ENCODE measurements at places on chromosomes 3 and 15.

- DNase-seq: no peak
These were observed 42.0 kb upstream of the SPTSSB start for GRCh38 chr3:161413127-161413854.

DNA sequence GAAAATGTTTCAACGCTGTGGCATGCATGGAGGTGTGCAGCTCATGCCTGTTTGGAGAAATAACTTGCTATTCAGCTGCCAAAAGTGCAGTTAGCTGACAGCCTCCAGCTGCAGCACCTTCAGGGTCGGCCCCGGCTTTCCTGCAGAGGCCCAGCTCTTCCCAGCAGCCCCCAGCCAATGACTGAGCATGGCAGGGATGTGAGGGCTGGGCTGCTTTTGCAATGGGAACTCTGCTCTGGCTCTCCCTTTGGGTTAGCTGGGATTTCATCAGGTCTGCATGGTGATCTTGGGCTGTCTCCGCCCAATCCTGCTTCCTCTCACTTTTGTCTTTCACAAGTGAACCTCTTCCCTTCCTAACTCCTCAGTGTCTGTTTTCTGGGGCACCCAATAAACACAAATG is 396.6 kb downstream of the EPHB1 start:
- DNase-seq: no peak

GRCh38 chr3:87796137-87796842 is 262.5 kb downstream of the CGGBP1 start:
- no peak for DNase-seq

DNA sequence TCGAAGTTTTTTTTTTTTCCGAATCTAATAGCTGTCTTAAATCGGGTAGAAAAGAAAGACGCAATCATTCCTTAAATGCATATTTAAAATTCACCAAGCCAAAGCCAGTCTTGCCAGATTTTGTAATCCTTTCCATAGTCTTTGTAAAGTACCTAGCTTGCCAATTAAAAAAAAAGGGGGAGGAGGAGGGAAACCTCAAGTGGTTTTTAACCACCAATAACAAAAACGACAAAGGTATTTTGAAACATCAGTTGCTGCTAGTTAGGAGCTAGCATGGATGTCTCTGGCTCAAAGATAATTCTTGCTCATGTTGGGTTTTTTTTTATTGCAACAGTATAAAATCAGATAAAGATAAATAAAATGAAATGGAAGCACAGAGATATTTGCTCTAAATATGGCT is 187.9 kb downstream of the MECOM start:
- DNase-seq: no peak

- no peak for DNase-seq
These were observed 24.5 kb downstream of the MB21D2 start for GRCh38 chr3:192892981-192893700.

DNA sequence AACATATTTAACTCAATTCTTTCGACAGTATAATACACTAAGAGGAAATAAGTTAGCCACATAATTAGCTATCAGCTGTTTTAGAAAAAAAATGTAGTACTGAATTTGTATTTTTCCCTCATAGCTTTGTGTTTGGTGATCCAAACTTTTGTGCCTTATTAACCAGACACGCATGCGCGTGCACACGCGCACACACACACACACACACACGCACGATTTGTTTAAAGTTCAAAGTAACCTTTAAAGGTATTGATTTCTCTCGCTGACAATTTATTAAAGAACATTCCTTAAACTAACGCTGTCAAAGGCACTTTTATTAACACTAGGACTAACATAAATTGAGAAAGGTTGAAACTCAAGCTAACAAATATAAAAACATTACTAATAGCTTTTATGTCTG is 198.9 kb downstream of the ROBO1 start:
- no peak for DNase-seq

DNA sequence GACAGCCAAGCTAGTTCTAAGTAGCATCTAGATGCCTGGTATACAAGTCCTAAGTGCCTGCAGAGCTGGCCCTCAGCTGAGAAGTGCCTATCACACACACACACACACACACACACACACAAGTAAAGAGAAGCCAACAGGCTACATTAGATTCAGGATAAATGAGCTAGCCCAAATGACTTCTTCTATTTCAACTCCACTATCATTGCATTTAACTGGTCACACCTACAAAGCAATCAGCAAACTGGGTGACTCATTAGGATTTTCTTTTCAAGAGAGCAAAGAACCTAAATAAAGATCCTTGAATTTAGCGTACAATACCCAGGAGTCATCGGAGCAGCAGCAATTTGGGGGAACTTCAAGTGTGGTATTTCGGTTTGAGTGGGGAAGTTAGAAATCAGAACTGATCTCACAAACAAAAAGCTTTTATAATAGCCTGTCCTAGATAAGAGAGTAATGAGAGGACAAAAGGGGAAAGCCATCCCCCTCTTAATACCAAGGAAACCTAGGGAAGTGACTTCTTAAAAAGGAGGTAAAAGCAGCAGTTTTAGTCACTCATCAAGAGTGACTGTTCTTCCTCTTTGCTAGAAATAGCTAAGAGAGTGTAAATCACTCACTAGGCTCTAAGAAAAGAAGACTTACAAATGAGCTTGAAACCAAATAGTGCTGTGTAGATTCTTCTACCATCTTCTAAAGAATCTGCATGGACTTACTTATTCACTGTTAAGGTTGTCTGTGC is 112.7 kb downstream of the TNIK start:
- no peak for DNase-seq

DNA sequence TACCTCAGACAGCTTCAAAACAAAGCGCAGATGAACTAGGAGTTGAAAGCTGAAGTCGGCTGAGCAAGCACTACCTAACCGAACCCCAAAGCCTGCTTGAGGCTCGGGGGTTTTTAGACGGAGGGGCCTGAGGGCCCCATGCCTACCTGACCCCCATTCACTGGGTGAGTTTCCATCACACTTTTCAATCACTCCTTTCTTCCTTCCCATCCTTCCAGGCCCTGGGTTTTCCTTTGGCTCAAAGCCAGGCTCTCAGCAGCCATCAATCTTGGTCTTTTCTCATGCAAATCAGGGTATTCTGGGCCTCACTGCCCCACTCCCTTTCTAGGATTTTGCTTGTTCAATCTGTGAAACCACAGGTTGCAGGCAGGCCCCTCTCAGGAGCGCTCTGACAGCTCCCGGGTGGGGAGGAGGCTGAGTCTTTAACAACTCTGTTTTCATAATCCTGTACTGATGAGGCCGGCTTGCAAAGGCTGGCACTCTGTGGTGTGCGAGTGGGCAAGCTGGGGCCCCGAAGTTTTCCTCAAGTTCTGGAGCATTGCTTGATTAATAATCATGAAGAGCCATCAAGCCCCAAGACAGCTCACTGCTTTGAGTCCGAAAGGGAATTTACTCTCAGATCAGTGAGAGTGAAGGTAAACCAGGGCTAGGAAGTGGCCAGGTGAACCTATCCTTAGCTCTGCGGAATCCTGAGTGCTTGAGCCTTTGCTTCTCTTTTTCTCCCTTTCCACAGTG is 97.6 kb downstream of the FRMD4B start:
- no peak for DNase-seq

DNA sequence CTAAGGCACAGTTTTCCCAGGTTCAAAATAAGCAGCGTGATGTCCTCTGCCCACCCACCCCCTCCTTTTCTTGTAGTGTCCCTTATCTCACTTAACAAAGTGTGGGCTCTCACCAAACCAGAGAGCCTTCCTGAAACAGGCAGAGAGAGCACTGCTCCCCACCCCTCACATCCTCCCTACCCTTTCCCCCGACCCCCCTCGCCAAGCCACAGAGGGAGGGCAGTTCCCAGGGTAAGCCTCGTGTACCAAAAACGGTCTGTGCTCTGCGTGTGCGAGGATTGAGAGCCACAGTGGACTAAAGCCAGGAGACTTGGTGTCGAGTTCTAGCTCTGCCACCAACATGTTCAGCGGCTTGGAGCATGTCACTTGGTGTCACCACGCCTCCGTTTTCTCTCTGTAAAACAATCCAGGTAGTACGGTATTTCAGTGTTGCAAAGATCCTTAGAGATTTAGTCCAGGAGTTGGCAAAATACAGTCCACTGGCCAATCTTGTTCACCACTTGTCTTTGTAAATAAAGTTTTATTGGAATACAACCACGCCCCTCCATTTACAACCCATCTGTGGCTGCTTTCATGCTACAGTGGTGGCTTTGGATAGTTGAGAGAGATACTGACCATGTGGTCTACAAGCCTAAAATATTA is 249.9 kb downstream of the OPA1 start:
- DNase-seq: no peak

DNA sequence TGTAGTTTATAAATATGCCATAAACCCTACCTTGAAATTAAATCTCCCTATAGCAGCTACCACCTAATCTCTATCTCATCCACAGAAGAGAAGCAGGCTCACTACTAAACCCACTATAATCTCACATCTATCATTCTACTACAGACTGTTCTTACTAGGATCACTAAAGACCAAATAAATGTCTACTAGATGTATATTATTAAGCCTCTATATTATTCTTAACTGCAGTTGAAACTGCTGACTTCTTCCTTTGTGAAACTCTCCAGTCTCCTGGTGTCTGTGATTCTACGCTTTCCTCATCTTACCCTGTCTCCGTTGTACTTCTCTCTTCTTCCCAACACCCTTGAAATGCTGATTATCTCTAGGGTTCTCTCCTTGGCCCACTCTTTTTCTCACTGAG is 1154.0 kb downstream of the IGSF11 start:
- no peak for DNase-seq

- DNase-seq: no peak
These were observed 38.4 kb upstream of the TIPARP start for GRCh38 chr3:156635973-156636372.

- DNase-seq: no peak
These were observed 52.0 kb upstream of the CTSH start for GRCh38 chr15:78996894-78997275.

DNA sequence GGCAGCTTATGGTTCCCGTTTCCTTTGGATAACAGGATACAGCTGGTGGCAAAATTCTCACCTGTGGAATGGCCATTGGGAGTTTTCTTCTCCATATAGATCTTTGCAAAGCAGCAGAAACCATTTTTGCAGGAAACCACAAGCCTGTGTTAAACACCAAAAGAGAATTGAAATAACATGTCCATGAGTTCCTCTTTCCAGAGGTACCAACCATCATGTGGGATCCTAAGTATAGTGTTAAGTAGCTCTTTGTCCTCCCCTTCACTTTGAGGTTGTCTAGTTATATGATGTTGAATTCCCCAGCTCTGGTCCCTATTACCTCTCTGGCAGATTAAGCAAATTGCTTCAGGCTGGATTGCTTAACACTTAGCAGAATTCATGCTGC is 94.9 kb downstream of the AKAP13 start:
- no peak for DNase-seq

- DNase-seq: no peak
These were observed 307.0 kb upstream of the ROPN1 start for GRCh38 chr3:124298951-124299350.

DNA sequence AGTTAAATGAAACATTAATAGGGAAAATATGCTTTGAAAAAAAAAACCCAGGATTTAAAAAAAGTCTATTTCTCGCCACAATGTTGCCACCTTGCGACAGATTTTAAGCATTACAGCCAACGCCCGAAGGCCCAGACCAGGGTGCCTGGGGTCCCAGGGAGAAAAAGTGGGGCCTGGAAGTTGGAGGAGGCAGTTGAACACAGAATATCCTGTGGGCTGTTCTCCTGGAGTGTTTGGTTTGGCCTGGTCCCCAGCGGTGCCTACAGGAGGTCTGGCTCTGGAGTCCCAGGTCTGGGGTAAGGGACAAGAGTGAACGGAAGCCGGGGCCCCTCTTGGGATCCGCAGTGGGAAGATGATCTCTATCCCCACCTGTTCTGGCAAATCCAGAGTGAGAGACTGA is 3.4 kb downstream of the RNU6-1 start:
- no peak for DNase-seq

DNA sequence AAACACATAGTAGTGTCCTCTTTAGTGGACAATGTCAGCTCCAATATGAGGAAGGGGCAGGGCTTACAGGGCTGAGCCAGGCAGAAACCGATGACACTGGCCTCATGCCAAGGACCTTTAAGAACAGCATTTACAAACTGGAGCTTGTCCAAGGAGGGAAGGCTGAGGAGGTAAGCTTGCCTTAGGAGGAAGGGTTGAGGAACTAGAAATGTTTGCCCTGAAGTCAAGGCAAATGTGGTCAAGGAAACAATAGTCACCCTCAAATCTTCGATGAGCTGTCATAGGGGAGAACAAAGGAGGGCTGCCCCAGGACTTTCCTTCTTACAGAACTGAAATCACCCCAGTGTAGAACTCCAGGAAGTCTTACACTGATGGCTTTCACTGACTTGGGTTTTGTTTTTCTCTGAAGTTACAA is 136.4 kb downstream of the LIPC start:
- no peak for DNase-seq

- no peak for DNase-seq
These were observed 29.6 kb downstream of the LMLN start for GRCh38 chr3:197989651-197990050.

GRCh38 chr3:66265649-66266048 is 44.8 kb downstream of the SLC25A26 start:
- no peak for DNase-seq

DNA sequence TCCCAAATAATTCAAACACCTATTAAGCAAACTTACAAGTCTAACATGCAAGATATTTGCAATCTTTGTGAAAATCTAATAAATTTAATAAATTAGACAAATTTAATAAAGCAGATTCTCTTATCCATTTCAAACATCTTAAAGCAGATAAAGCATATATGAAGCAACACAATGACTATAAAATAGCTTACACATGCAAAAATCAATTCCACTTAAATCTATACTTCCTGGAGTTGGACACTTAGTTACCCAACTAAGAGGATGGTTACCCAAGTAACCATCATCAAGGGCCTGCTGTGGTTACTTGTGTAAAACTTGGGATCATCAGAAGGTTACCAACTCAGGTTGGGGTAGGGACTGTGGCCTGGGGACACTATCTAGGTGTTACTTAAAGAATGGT is 206.8 kb downstream of the CD47 start:
- no peak for DNase-seq

DNA sequence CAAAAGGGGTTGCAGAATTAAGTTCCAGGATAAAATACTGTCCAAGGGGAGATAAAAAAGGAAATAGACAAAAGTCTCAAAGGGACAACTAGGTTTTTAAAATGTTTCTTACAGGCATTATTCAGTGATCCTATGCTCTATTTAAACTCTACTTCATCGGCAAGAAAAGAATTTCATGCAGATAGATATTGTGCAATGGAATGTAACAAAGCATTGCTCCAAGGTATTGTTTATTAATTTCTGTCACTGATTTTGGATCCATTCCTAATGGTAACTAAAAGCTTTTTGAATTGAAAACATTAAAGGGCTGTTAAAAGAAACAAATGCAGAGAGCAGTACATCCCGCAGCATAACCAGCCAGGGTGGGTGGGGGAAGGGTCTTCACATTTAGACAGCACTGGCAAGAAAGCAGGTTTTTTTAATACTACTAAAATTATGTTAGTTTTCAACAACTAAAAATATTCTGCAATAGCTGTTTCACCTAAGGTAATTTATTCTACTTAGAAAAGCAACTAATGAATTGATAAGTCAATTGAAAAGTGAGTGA is 82.9 kb downstream of the THBS1 start:
- DNase-seq: no peak

All from left kidney (tissue), 8 donors.